ENCODE measurements at places on chromosomes 13 and 19. TPM values are rescaled to one million over a fixed set of nuclear protein-coding genes. Genes with fewer than 3 reads are reported as not detected.

GRCh38 chr13:76175961-76176725 lies 540.0 kb downstream of the LMO7 start:
- no peak for DNase-seq

- no peak for DNase-seq
Observed at GRCh38 chr19:56670961-56671612, 470 bp downstream of the ZNF835 start.

Gene CD22
- total RNA-seq = not detected

DNA sequence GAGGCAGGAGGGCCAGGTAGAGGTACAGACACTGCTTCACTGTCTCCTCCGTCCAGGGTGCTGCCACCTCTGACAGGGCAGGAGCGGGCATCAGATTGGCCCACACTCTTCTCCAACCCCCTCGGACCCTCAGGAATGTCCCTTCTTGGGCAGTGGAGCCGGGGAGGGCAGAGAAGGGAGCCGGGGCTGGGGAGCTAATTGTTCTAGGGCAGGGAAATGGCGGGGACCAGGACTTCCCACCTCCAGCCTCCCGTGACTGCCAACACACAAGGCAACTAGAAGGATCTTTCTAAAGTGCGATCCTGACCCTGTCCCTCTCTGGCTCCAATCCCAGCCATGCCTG lies 10.1 kb upstream of the RSPH6A start:
- no peak for DNase-seq

Gene HPN
- not detected for total RNA-seq

Gene KLK3
- total RNA-seq = not detected

Gene IGFL1
- not detected for total RNA-seq

- DNase-seq = no peak
Observed at GRCh38 chr19:36169084-36169760, 17.0 kb upstream of the COX7A1 start.

- DNase-seq = no peak
Observed at GRCh38 chr19:46209051-46209450, 20.5 kb upstream of the IGFL1 start.

Gene F2RL3
- 0.08 TPM for total RNA-seq

DNA sequence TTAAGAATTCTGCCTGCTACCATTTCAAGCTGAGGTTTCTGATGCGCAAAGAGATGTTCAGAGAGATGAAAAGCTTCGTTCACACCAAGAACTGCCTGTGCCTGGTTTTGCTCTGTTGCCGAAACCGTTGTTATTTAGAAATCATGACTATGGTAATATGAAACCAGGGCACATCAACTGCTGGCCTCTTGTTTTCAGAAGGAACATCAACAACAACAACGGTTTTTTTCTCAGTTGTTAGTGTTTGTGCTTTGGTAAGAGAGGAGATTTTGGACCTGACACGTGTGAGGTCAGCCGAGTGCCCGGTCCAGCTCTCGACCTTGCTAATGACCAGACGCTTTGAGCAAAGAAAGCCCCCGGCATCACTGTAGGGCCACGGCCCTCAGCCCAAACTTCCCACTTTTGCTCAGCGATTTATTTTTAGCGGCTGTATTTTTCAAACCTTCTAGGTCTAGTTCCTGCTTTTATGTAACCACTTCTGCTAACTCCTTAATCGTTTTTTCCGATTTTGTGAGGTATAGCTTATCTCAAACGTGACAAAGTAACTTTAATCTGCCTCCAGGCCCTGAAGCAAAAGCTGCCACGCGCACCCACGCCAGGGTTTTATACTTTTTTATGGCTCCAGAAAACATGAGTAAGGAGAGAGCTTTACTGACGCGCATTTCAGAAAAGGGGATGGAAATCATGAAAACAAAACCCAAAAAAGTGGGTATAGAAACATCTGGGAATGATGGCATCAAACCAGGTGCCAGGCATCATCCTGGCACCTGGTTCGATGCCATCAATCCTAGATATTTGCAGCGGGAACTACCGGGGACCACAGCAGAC lies 42.0 kb downstream of the KLF2 start:
- DNase-seq = no peak

Gene SLITRK6
- 42.3 TPM for total RNA-seq

DNA sequence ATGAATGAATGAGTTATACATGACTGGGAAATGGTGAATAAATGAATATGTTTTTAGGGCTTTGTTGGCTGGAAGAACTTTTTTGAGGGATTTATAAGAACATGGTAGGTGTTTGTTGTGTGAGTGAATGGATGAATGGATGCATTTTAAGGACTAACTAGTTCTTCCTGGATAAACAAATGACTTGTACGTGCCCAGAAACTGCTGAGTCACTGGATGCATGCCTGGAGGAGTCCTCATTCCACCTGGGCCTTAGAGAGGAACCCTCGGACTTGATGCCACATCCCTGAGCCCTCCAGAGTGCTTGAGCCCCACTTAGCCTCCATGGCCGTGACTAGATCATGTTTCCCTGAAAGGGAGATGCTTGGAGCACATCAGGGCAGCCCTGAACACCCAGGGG lies 153.4 kb downstream of the DPF1 start:
- no peak for DNase-seq

GRCh38 chr13:47999973-48000372 lies 1.1 kb downstream of the SUCLA2 start:
- DNase-seq = no peak

GRCh38 chr13:24216176-24216575 lies 55.7 kb downstream of the SPATA13 start:
- no peak for DNase-seq

DNA sequence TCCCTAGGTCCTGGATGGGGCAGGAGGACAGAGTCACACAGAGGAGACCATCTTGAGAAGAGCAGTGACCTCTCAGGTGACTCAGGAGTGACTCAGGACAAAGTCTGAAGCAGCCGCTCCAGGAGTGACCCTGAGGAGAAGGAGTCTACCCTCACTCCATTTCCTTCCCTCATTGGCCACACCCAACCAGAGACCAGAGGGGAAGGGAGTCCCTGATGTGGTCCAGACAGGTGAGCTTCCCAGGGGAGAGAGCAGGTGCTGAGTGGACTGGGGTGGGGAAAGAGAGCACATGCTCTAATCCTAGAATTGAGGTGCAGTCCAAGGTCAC lies 75.5 kb upstream of the MEDAG start:
- no peak for DNase-seq

- no peak for DNase-seq
Observed at GRCh38 chr13:51328488-51328887, 11.0 kb upstream of the SERPINE3 start.

- no peak for DNase-seq
Observed at GRCh38 chr13:72379581-72379980, 347.8 kb downstream of the MZT1 start.

- no peak for DNase-seq
Observed at GRCh38 chr19:43028866-43029265, 2.6 kb upstream of the PSG11 start.

DNA sequence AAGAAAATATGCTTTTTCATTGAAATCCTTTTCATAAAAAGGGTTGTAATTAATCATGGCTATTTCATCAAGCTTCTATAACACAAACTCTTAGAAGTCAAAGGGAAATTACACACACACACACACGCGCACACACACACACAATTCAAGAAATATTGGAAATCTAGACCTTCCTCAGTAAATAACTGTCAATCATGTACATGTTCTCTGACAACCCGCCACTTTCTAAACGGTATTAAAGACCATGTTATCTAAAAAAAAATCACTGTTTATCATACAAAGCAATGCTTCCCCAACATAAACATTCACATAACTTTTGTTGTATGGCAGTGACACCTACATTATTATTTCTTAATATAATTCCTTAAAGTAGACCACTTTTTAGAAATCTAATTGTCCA lies 132.2 kb downstream of the EFNB2 start:
- DNase-seq = no peak

DNA sequence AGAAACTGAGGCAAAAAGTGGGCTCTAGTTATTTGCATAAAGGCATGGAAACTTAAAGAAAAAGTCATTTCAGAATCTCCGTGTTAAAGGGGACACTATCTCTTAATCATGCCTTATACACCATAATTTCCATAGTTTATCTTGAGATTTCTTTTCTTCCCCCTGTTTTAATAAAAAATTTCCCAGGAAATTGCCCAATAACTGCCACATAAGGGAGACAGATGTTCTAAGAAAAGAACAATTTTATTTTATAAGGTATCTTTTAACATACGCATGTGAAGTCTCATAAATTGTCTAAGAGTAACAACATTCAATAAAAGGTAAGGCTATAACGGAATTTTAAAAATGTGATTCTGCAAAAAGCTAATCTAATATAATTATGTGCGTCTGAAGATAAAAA lies 371.3 kb downstream of the IRS2 start:
- no peak for DNase-seq

All from osteocyte (in vitro differentiated cells).